GDM1 (cell line): ENCODE measurements at places on chromosomes 5 and 9.

DNA sequence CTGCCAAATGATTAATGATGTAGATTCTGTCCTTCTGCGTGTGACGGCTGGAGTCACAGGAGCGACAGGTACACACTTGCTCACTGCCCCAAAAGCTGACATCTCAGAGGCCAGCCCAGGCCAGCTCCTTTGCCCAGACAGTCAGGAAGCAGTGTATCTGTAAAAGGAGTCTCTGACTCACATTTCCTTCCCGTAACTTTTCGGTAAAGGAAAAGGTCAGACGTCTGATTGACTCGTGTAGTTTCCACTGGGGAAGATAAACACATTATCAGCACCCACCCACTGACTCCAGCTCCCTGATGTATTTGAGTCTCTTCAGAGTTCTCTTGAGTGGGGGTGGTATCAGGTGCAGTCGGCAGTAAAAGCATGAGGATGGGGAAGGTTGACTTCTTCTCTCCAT, 64.4 kb upstream of the WWC1 start:
- DNase-seq: no peak

- no peak for DNase-seq
These were observed 12.6 kb upstream of the GRAMD2B start for GRCh38 chr5:126410623-126411022.

- no peak for DNase-seq
These were observed 8.2 kb upstream of the DOCK2 start for GRCh38 chr5:169628892-169629291.

DNA sequence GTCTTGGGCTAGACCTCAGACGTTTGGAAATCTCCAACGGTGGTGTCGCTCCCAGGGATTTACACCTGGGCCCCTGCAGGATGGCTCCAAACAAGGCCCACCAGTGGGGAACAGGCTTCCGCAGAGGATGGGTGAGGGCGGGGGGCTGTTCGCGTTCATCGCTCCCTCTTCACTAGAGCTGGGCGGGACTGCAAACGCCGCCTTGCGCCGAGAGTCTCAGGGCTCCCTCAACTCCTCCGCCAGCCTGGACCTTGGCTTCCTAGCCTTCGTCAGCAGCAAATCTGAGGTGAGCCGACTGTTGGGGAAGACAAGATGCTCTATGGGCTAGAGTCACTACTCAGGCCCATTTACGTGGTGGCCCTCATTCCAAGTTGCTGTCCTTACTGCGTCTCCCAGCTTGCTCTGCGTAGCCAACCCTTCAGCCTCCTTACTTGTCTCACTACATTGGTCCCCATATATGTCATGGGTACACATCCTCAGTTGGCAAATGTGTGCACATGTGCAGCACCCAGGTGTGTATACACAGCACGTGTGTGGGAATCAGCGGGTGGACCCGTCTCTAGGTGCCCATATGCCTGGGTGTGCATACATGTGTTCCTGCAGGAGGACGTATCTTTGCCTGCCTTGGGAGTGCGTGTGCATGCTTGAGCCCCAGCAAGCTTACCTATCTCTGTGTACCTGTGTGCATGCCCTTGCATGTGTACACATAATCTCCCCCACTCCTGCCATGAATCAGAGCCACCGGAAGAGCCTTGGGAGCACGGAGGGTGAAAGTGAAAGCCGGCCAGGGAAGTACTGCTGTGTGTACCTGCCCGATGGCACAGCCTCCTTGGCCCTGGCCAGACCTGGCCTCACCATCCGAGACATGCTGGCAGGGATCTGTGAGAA, 10.5 kb downstream of the RGS14 start:
- DNase-seq: no peak

DNA sequence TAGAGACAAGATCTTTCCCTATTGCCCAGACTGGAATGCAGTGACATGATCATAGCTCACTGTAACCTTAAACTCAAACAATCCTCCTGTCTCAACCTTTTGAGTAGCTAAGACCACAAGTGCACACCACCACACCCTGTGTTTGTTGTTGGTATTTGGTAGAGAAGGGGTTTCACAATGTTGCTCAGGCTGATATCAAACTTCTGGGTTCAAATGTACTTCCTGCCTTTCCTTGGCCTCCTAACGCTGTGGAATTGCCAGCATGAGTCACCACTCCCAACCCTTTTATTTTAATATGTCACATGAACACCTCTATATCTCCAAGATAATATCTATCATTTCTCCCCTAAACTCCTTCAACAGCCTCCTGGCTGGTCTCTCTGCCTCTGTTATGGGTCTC, 719.0 kb downstream of the PTPRD start:
- DNase-seq: no peak
